ENCODE measurements at places on chromosomes 12 and 14.

GRCh38 chr14:64807551-64807950 lies 72.2 kb downstream of the SPTB start:
- DNase-seq, result no peak

GRCh38 chr14:79293482-79294177 lies 917.7 kb downstream of the DIO2 start:
- no peak for DNase-seq

- DNase-seq, result peak; percentile 92
Observed at GRCh38 chr14:23555882-23556699, at the start of gene THTPA. Gene THTPA, plus strand, starts transcription at chr14:23556271. Its CDS starts 487 bp downstream, at chr14:23556758.

DNA sequence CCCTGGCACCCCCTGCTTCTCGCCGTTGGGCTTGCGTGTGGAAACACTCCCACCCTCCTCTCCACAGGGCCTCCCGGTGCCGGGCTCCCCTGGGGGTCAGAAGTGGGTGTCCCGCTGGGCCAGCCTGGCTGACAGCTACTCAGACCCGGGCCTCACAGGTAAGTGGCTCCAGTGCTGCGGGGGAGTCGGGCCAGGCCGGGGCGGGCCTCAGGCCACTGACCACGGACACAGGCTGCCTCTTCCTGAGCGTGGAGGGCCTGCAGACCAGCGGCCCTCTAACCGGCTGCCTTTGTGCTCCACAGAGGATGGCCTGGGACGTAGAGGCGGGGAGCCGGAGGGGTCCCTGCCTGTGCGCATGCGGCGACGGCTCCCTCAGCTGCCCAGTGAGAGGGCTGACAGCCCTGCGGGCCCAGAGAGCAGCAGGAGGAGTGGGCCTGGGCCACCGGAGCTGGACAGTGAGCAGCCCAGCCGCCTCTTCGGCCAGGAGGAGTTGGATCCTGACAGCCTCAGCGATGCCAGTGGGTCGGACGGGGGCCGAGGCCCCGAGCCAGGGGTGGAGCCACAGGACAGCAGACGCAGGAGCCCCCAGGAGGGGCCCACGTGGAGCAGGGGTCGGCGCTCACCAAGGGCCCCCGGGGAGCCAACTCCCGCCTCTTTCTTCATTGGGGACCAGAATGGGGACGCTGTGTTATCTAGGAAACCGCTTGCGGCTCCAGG lies 21.1 kb downstream of the CEP170B start:
- DNase-seq, result peak; percentile 41

GRCh38 chr12:25083211-25083610 lies 111.7 kb downstream of the DNAI7 start:
- DNase-seq, result no peak

- DNase-seq, result no peak
Observed at GRCh38 chr14:30177781-30178180, 250.1 kb upstream of the PRKD1 start.

Data from SK-N-SH (cell line).